ENCODE measurements at places on chromosomes 13 and 19. TPM values are rescaled to one million over a fixed set of nuclear protein-coding genes. Genes with fewer than 3 reads are reported as not detected.

The DCT gene
- total RNA-seq: not detected

The ERF gene
- total RNA-seq: 32.6 TPM

The ZNF677 gene
- total RNA-seq: 37.8 TPM

The SOX1 gene
- not detected for total RNA-seq

The EVI5L gene
- total RNA-seq: 10.7 TPM

The NLRP9 gene
- not detected for total RNA-seq

The TPTE2 gene
- not detected for total RNA-seq

The NECTIN2 gene
- 193 TPM for total RNA-seq

The ZNF439 gene
- 3.8 TPM for total RNA-seq

The PRR36 gene
- 0.40 TPM for total RNA-seq

The CRX gene
- total RNA-seq: not detected

- peak; percentile 24 for DNase-seq
Observed at GRCh38 chr19:46571495-46571894, 29.6 kb upstream of the CALM3 start.

GRCh38 chr19:29644210-29644609 is 21.1 kb upstream of the PLEKHF1 start:
- DNase-seq: no peak

DNA sequence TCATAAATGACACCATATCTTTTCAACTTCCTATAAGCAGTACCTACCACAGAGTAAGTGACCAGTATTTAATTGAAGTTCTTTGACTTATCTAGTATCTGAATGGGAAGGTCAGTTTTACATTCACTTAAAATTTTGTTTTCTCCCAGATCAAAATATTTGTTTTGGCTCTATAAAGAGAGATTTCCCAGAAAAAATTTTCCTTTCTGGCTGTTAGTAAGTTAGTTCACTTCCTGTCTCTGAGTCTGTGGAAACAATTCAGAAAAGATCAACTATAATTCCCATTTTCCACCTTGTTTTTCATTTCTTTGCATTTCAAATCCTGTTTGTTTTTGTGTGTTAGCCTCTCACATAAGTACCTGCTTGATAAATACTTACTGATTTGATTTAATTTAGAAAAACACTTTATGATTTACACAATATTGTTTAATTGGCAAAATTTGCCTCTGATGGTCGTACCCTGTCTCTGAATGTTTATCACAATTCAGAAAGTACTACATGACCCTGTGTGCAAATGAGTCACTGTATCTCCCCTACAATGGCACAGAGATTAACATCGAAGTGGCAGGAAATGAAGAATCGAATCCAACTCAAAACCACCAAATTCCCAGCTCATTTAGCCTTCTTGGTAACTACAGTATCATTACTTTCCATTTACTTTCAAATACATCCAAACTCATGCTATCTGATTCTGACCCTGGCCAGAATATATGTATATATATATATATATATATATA is 15.4 kb upstream of the MED4 start:
- no peak for DNase-seq

DNA sequence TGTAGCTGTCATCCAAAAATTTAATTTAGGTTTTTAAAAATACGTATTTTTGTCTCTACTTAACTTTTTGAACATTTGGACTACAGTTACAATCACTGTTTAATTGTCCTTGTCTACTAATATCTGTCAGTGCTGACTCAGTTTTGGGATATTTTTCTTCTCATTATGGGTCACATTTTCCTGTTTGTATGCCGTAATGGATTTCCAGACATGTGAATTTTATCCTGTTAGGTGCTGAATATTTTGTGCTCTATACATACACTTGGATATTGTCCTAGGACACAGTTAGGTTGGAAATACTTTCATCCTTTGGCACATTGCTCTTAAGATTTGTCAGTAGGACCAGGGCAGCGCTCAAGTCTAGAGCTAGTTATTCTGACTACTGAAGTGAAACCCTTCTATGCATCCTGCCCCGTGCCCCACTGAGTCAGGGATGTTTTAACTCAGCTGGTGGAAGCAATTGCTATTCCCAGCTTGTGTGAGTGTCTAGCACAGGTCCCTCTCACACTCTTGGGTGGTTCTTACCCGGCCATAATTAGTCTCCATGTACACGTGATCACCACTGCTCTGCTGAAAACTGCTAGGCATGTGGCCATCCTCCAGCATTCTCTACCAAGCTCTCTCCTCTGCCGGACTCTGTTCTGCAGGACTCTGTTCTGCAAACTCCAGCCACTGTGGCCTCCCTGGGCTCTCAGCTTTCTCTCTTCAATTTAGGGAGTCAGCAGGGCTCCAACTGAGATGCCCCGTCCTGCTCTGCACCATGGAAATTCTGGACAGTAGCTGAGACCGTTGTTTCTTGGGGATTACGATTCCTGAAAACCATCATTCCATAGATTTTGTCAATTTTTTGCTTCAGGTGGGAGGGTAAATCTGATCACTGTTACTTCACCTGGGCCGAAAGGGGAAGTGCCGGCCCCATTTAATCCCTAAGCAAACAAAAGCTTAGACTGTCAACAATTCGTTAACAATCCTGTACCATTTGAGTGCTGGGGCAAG is 11.1 kb downstream of the PROZ start:
- DNase-seq: no peak

DNA sequence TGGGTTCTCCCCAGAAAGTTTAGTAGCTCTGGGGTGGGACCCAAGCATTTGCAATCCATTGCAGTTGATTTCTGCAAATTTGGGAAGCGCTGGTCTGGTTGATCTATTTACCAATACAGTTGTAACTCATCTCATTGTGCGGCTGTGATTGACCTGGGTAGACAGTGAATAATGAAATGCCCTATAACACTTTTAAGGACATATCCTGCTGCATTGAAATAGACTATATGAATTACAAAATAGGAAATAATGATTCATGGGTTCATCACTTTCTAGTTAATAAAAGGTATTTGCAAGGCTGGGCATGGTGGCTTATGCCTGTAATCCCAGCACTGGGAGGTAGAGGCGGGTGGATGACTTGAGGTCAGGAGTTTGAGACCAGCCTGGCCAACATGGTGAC is 59.0 kb upstream of the FARP1 start:
- no peak for DNase-seq

GRCh38 chr19:51799034-51799773 is 4.2 kb downstream of the FPR3 start:
- DNase-seq: peak; percentile 50

GRCh38 chr13:24341439-24341838 is 32.1 kb downstream of the C1QTNF9 start:
- DNase-seq: no peak

DNA sequence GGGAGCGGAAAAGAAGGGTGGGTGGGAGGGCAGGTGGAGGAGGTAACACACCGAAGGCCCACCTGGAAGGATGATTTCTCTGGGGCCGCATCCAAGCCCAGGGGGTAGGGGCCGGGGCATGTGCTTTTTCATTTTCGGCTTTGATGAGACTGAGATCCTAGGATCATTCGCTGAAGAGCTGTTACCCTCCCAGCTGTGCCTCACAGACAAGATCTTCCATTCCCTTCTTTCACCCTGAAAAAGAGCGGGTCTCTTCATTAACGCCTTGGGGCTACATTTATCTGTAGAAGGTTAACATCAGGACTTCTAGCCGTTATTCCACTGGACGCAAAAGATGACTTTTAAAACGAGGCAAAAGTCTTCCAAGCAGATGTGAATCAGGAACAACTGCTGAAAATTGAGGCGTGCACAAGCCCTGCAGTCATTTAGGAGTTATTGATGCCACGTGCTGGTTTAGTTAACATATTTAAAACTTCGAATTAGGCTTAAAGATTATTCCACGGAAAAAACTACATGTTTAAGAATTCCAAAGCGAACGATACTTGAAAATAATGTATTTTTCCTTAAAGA is 1.1 kb downstream of the LMO7 start:
- no peak for DNase-seq

GRCh38 chr13:50396001-50396400 is 380.8 kb downstream of the KCNRG start:
- DNase-seq: no peak

DNA sequence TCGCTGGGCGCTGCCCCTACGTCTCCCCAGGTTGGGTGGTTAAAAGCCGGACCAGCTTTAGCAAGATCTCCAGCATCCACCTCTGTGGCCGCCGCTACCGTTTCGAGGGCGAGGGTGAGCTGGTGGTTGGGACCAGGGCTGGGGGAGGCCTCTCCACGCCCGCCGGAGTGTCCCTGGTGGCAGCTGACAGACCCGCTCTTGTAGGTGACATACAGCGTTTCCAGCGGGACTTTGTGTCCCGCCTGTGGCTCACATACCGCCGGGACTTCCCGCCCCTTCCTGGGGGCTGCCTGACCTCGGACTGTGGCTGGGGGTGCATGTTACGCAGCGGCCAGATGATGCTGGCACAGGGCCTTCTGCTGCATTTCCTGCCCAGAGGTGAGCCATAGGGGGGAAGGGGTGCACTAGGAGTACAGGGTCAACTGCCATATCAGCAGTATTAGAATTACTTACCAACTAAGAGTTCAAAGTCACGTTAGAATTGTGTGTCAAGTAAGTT is 1.1 kb downstream of the ATG4D start:
- no peak for DNase-seq

DNA sequence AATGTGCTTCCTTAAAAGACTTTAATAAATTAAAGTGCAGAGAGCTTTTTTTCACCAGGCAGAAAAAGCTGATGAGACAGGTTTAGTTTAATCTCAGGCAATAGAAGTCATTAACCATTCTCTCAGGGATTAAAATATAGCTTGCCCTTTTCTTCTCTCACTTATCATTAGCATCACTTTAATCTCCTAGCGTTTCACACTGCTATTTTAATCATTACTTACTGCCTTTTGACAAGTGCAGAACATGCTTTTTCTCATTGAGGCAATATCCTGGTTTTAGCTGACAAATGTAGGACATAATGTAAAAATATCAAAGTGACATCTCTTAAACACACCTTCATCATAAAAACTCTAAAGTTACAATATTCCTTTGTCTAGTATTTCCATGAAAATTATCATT is 94.6 kb downstream of the DACH1 start:
- no peak for DNase-seq

GRCh38 chr13:76993021-76993420 is 1.1 kb downstream of the CLN5 start:
- DNase-seq: no peak

DNA sequence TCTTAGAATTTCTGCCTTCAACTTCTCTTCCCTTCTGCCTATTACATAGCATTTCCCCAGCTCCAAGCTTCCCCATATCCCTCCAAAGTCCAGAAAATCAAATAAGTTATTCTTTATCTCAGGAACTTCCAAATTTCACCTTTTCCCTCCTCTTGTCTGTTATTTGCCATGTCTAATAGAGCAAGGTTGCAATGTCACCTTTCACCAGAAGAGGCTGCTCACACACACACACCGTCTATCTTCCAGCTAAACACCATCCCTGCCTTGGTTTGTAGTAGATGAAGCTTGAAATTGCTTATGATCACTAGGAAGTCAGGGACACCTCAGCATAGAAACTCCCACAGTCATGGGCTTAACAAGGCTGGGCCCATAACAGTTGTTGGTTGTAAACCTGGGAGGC is 48.4 kb downstream of the ZNRF4 start:
- DNase-seq: no peak

DNA sequence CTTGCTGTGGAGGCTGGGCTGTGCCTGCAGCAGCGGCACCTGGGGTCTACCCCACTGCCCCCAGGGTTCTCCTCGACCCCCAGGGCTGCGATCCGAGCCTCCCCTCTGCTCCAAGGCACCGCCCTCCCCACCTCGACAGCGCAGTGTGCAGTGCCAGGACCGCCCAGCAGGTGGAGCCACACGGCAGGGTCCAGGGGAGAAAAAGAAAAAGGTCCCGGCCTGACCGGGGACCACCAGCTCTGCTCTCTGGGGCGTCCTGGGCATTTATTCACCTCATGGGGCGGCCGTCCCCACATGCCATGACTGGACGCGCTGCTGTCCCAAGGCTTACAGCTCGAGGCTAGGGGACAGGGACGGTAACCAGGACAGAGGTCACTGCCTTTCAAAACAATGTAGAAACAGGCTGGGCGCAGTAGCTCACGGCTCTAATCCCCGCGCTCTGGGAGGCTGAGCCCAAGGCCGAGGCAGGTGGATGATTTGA is 10.6 kb downstream of the REXO1 start:
- peak; percentile 56 for DNase-seq

GRCh38 chr13:66675620-66676019 is 554.5 kb downstream of the PCDH9 start:
- no peak for DNase-seq

GRCh38 chr19:1524287-1524971 is 552 bp downstream of the PLK5 start:
- no peak for DNase-seq

DNA sequence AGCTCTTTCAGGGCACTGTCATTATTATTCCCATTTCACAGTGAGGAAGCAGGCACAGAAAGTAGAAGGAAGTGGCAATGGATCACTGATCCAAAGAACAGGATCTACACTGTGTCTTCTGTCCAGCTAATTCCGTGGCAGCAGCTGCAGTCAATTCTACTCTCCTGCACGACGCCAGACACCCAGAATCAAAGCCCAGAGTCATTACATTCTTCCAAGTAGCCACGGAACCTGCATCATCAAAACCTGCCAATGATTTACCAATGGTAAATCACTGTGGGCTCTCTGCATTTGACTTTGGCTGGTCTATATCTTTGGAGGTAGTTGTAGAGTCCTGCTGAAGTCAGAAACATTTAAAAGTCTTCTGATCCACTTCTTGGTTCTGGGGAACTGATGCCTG is 767.7 kb downstream of the LIG4 start:
- no peak for DNase-seq

DNA sequence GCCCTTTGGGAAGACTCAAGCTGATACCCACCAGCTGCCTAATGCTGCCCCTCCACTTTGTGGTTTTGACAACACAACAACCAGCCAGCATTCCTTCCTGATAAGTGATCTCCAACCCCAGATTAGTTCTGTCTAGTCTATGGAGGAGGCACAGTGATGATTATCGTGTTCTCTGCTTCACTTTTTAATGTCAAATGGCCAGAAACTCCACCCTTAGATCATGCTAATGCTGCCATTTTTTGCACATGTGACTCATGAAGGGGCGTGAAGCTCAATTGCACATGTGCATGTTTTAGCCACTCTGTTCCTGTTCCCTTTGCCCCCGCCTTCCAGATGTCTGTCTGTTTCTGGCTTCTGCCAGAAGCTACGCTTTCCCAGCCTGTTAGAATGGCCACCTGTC is 199.8 kb downstream of the COG6 start:
- DNase-seq: no peak

DNA sequence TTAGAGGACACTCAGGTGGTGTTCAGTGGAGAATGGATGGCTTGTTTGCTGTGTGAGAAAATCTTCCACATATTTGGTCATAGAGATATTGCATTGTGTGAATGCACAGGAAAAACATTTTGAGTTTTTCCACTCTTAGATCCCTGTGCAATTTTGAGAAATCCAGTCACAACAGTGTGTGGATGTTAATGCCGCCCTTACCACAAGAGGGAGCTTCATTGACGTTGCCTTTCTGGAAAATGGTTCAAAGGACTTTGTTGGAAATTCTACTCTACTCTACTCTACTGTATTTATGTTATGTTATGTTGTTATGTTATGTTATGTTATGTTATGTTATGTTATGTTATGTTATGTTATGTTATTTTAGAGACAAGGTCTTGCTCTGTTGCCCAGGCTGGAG is 13.4 kb downstream of the ZNF20 start:
- DNase-seq: no peak
